ENCODE measurements at places on chromosomes 6 and 20. TPM values are rescaled to one million over a fixed set of nuclear protein-coding genes. Genes with fewer than 3 reads are reported as not detected.

BTN1A1 gene
- total RNA-seq: not detected

ANKRD6 gene
- total RNA-seq: 11.9 TPM

TLDC2 gene
- 0.11 TPM for total RNA-seq

TMEM14A gene
- total RNA-seq: 15.3 TPM

HLA-DQB2 gene
- not detected for total RNA-seq

RBPJL gene
- not detected for total RNA-seq

FAM217A gene
- total RNA-seq: not detected

AVP gene
- not detected for total RNA-seq

OR2H1 gene
- total RNA-seq: not detected

ARMH2 gene
- not detected for total RNA-seq

KCNG1 gene
- total RNA-seq: 2.8 TPM

ZNF391 gene
- total RNA-seq: 0.26 TPM

OR2B2 gene
- not detected for total RNA-seq

UNC93A gene
- total RNA-seq: not detected

HCRTR2 gene
- not detected for total RNA-seq

Measured in dermis lymphatic vessel endothelial cell (primary cell).